Suprapubic skin (tissue), 4 donors: ENCODE measurements at places on chromosomes 1 and 21. TPM values are rescaled to one million over a fixed set of nuclear protein-coding genes. Genes with fewer than 3 reads are reported as not detected.

GRCh38 chr1:207890136-207890738 is 20.7 kb downstream of the CD34 start:
- H3K27me3 ChIP-seq: no peaks in the 10 kb centered on the region
- H3K36me3 ChIP-seq: peaks cover 5% of the 10 kb centered on the region
- peak overlapping the region; percentile 79 for H3K27ac ChIP-seq
- H3K4me3 ChIP-seq: no peak overlapping the region

- no peaks in the 10 kb centered on the region for H3K36me3 ChIP-seq
- no peaks in the 10 kb centered on the region for H3K27me3 ChIP-seq
- H3K4me3 ChIP-seq: no peak overlapping the region
- DNase-seq: no peak
Measured at GRCh38 chr1:218049641-218050040, 235.5 kb upstream of the RRP15 start.

- no peak overlapping the region for H3K27ac ChIP-seq
- H3K36me3 ChIP-seq: no peaks in the 10 kb centered on the region
- no peaks in the 10 kb centered on the region for H3K27me3 ChIP-seq
- peaks cover 15% of the 10 kb centered on the region for H3K4me1 ChIP-seq
- DNase-seq: no peak
Measured at GRCh38 chr1:224493269-224493668, 58.7 kb upstream of the WDR26 start.

DNA sequence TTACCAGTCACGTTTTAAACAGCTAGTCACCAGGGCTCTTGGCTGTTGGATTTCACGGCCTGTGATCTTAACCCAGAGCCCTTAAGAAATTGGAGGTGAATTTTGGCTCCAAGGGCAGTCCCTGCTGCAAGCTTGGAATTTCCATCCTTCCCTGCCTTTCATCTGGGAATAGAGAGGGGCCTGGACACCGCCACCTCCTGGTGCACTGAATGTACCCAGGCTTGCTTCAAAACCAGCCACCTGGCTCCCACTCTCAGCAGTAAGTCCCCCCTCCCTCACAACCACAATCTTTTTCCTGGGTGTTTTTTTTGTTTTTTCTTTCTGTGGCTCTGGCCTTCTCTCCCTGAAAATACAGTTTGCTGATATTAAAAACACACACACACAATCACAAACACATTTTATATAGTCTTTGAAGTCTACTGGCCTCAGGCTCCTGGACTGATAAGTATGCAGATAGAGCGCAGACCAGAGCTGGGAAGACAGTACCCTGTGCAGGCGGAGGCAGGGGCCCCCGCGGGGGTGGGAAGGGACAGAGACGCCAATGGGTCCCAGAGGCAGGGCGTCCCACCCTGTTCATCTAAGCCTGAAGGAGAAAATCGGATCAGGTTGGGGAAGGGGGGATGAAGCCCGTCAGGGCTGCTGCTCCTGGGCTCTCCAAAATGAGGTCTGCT is 65.8 kb upstream of the IGSF21 start:
- no peaks in the 10 kb centered on the region for H3K4me1 ChIP-seq
- H3K36me3 ChIP-seq: no peaks in the 10 kb centered on the region
- H3K4me3 ChIP-seq: no peak overlapping the region
- no peak for DNase-seq
- no peak overlapping the region for H3K27ac ChIP-seq

GRCh38 chr1:240090014-240090413 is 1.7 kb upstream of the FMN2 start:
- no peak overlapping the region for H3K27ac ChIP-seq
- peaks cover 21% of the 10 kb centered on the region for H3K4me1 ChIP-seq
- no peak for DNase-seq
- no peaks in the 10 kb centered on the region for H3K36me3 ChIP-seq

- DNase-seq: no peak
- no peaks in the 10 kb centered on the region for H3K36me3 ChIP-seq
- peak overlapping the region; percentile 58 for H3K27ac ChIP-seq
- H3K4me1 ChIP-seq: peaks cover 12% of the 10 kb centered on the region
- H3K27me3 ChIP-seq: no peaks in the 10 kb centered on the region
Measured at GRCh38 chr1:55695552-55695951, 480.4 kb upstream of the USP24 start.

The CLEC20A gene
- not detected for total RNA-seq

The UBL4B gene
- total RNA-seq: 1.1 TPM

The SHISAL2A gene
- not detected for total RNA-seq

The PRAMEF18 gene
- total RNA-seq: not detected
